ENCODE measurements at places on chromosomes 16 and 17.

- DNase-seq, result peak; percentile 68
Measured at GRCh38 chr17:49523706-49524472, 28.8 kb downstream of the NGFR start.

DNA sequence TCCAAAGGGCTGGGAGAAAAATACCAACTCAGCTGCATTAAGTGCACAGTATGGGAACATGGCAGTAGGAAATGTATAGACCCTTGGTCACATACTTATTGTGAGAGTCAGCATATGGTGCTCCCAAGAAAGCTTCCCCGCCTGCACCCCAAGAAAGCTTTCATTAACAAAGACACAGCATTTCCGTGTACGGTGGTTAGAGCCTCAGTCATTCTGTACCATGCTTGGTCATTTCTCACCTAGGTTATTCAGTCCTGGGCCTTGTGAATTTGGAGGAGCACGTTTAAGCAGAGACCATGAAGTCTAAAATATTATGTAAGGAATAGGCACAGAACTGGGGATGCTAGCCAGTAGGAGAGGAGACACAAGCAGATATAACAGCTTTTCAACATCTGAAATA is 56.1 kb downstream of the ESRP2 start:
- DNase-seq, result no peak

DNA sequence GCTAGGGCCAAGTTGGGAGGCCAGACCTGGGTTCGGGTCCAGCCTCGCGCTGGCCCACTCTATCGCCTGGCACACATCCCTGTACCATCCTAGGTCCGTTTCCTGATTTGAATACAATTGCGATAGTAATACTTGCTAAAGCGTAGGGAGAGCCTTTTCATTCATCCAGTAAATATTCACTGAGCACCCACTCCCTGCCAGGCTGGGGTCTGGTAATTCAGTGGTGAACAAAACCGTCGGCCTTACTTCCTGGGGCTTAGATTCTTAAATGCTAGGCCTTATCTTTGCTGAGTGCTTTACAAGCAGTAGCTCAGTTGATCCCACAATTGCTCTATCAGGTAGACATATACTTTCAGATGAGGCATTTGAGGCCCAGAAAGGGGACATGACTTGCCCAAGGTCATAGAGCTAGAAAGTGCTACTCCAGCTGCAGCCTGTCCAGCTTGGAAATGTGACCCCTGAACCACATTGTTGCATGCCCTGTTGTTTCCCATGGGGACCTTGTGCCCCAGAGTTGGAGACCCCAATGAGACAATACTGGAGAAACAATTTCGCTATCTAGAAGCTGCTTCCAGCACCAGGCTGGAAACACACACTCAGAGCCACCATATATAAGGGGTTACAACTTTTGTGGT is 691 bp downstream of the USB1 start:
- no peak for DNase-seq

GRCh38 chr16:23182679-23183542 is at the start of gene SCNN1G:
SCNN1G (plus strand) TSS chr16:23182745; CDS start chr16:23186272, 3,527 bp downstream.
- no peak for DNase-seq

- DNase-seq, result no peak
Measured at GRCh38 chr16:27244363-27244755, 24.2 kb downstream of the NSMCE1 start.

DNA sequence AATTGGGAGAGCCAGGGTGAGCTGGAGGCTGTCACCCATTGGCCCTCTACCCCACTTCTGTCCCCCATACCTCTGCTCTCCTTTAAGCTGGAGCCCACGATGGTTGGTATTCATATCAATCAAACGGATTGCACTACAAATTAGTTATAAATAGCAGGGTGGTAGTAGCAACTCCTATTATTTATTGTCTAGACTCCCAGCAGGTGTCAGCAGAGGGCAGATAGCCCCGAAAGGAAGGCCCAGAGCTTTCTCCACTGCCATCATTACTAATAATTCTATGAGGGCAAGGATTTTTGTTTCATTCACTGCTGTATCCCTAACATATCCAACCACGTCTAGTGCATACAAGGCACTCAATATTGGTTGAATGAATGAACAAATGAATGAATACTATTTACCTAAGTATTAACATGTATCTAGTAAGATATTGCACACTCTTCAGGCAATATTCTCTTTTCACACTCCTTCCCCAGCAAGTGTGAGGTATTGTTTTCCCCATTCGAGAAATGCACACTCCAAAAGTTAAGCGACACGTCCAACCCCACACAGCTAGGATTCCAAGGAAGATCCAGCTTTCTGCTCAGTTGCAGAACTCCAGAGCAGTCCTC is 6.3 kb downstream of the C17orf50 start:
- DNase-seq, result peak; percentile 29

GRCh38 chr17:82726427-82726826 is 9.0 kb upstream of the FN3K start:
- DNase-seq, result no peak

- DNase-seq, result no peak
Measured at GRCh38 chr16:85527767-85528297, 85.3 kb upstream of the GSE1 start.

GRCh38 chr17:50565402-50566350 is 5.2 kb downstream of the CACNA1G start:
- DNase-seq, result no peak

GRCh38 chr17:69093279-69093789 is 32.6 kb upstream of the ABCA9 start:
- no peak for DNase-seq

- peak; percentile 2 for DNase-seq
Measured at GRCh38 chr16:48318630-48319029, 66.6 kb downstream of the SIAH1 start.

GRCh38 chr16:16025214-16025968 is 76.0 kb downstream of the ABCC1 start:
- peak; percentile 97 for DNase-seq

GRCh38 chr16:78106686-78107085 is 7.2 kb downstream of the WWOX start:
- DNase-seq, result no peak

- DNase-seq, result peak; percentile 76
Measured at GRCh38 chr17:77425791-77426641, 285.2 kb downstream of the SEC14L1 start.

- no peak for DNase-seq
Measured at GRCh38 chr17:82839617-82840292, at the start of gene ZNF750. ZNF750 (minus strand) TSS chr17:82840022; CDS start chr17:82832454, 7,568 bp downstream.

DNA sequence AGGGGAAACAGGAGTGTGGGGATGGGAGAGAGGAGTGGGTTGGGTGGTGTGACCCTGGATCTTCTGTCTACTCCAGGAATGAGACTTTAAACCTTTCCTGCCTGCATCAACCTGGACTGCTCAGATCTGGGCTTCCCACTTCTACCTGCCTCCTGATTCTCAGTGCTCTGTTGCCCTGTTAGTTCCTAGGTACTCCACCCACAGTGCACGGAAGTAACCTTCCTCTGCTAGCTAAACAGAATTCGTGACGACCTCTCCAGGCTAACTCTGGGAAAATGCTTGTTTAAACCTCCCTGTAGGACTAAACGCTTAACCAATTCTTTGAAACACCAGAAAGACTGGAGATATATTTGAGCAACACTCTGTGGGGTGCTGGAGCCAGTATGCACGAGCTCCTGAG is 83.4 kb upstream of the CLEC3A start:
- no peak for DNase-seq

GRCh38 chr16:87161822-87162676 is 155.1 kb downstream of the C16orf95 start:
- no peak for DNase-seq

DNA sequence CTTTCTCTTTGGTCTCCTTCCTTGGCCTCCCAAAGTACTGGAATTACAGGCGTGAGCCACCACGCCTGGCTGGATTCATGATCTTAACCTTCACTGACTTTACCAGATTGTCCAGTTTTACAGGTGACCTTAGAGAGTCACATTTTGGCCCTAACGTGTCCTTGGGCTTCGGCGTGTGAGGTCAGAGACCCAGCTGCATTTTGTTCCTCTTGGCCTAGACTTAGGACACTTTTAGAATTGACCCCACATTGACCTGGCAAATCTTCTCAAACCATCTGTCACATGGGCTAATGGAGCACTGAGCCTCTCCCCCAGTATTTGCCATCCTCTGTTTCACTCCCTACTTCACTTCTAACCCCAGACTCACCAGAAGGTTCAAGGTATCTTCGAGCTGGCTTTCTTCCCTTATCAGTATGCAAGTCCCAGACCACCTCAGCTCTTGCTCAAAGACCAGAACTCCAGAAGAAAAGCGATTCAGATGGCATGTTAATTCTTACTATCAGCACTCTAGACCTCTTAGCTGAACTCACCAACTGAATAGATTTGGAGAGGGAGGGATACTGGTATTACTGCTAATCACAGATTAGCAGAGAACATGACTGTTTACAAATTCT is 1.7 kb upstream of the CYTH1 start:
- no peak for DNase-seq

Data from MG63 (cell line).